H7 (cell line): ENCODE measurements at places on chromosomes 11 and 22. TPM values are rescaled to one million over a fixed set of nuclear protein-coding genes. Genes with fewer than 3 reads are reported as not detected.

Gene P4HA3
- total RNA-seq = 0.14 TPM in 1 of 2 replicates, not detected in the other

Gene CRY2
- total RNA-seq = 16.0 and 24.1 TPM in 2 replicates

Gene CRYBB2
- 0.59 TPM in 1 of 2 replicates, not detected in the other for total RNA-seq

Gene SAA1
- not detected in 2 replicates for total RNA-seq

Gene RBMXL2
- total RNA-seq = not detected in 2 replicates

Gene CASP12
- total RNA-seq = not detected in 2 replicates

Gene SLC25A22
- 25.2 and 25.6 TPM in 2 replicates for total RNA-seq

Gene GRAP2
- total RNA-seq = 0.45 and 0.52 TPM in 2 replicates

Gene PAX6
- total RNA-seq = 12.3 and 23.3 TPM in 2 replicates

Gene PLEKHA7
- 4.2 and 7.6 TPM in 2 replicates for total RNA-seq

Gene AAMDC
- total RNA-seq = 13.1 and 19.0 TPM in 2 replicates

Gene TRIM48
- total RNA-seq = not detected in 2 replicates

Gene MUC6
- total RNA-seq = not detected in 2 replicates

Gene ZP1
- not detected in 2 replicates for total RNA-seq

Gene OR8D1
- not detected in 2 replicates for total RNA-seq

Gene POLR2F
- 47.7 and 80.8 TPM in 2 replicates for total RNA-seq

Gene NDUFS3
- total RNA-seq = 82.1 and 101 TPM in 2 replicates
